Lower lobe of right lung (tissue), 2 donors: ENCODE measurements at places on chromosomes 3 and 15. TPM values are rescaled to one million over a fixed set of nuclear protein-coding genes. Genes with fewer than 3 reads are reported as not detected.

GRCh38 chr3:94070341-94070911, 7.6 kb downstream of the NSUN3 start:
- H3K36me3 ChIP-seq: peaks cover 10% of the 10 kb centered on the region
- no peaks in the 10 kb centered on the region for H3K27me3 ChIP-seq
- H3K4me1 ChIP-seq: peaks cover 5% of the 10 kb centered on the region

DNA sequence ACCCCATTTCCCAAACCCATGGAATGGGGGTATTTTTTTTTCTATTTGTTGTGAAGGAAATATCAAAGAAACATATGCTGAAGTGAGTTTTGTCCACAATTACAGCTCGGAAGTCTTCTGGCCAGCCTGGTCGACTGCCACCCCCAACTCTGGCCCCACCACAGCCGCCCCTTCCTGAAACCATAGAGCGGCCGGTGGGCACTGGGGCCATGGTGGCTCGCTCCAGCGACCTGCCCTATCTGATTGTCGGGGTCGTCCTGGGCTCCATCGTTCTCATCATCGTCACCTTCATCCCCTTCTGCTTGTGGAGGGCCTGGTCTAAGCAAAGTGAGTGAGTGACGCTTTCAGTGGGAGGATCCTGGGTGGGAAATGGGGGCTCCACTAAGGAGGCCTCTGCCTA, 71.9 kb downstream of the BOC start:
- H3K4me1 ChIP-seq: no peaks in the 10 kb centered on the region
- no peaks in the 10 kb centered on the region for H3K36me3 ChIP-seq
- no peaks in the 10 kb centered on the region for H3K27me3 ChIP-seq

DNA sequence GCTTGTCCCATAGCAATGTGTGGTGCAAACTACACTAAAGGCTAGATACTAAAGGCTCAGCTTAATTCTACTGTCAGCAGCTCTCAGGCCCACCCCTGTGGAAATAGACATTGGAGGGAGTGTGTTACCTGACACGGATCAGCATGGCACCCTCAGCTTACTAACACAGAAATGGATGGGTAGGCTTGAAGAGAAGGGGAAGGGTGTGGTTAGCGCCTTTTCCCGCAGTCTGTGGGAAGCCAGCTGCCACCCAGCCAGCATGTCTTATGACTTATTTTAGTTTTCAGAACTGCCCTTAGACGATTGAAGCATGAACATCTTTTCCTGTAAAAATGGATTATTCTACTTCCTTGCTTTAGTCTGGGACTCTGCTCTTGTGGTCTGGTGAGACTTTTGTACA, 25.8 kb upstream of the ADPGK start:
- DNase-seq: no peak
- H3K4me3 ChIP-seq: no peak overlapping the region
- H3K27ac ChIP-seq: no peak overlapping the region
- H3K27me3 ChIP-seq: no peaks in the 10 kb centered on the region

DNA sequence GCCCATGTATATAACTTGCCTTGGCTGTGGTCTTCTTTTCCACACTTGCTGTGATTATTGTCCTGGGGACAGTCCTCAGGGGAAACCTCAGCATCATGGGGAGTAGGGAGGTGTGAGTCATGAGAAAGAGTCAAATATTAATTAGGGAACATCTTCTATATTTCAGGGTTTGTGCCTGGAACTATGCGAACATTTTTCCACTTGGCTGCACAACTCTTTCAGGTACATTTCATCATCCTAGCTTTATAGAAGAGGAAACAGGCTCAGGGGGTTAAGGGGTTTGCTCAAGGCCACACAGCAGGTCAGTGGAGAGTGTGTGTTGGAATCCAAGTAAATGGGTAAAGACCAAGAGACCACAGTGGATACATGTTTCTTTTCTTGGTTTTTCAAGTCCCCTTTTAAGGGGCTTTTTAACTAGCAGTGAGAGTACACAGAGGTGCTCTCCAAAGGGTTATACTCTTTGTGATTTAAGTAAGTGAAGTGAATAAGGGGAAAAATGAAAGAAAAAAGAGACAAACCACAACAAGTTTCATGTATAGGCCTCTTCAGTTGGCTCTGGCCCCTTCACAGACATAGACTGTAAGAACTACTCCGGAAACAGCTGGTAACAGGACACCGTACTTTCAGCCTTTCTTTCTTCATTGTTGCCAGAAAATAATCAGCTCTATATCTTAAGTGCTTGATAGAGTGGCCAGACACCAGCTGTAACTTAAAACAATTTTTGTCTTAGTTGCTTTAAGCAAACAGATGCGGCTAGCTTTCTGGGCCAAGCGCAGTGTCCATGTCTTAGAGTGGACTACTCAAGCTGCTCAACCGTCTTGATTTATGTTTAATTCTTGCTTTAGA, 64.6 kb downstream of the EEFSEC start:
- H3K36me3 ChIP-seq: no peaks in the 10 kb centered on the region
- DNase-seq: no peak
- H3K27me3 ChIP-seq: no peaks in the 10 kb centered on the region
- H3K4me1 ChIP-seq: no peaks in the 10 kb centered on the region
- no peak overlapping the region for H3K27ac ChIP-seq

The ADCY5 gene
- 5.6 TPM for total RNA-seq

The SERPINI2 gene
- 2.3 TPM for total RNA-seq
